ENCODE measurements at places on chromosomes 5 and 9.

DNA sequence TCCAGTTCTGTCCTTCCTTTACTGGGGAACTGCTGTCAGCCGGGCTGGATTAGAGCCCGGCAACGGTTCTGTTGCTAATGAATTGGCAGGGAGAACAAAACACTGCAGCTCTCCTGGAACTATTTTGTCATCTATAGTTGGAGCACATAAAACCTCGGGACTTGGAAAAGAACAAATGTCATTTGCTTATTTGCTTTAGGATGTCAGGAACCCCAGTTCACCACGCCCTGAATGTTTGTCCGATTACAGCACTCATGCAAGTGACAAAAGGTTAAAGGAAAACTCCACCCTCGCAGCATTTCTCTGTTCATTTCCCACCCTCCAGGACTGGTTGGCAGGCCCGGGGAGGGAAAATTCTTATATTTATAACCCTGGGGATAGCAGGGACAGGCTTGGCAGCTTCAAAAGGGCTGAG, 66.4 kb upstream of the PLPP1 start:
- peak; percentile 89 for DNase-seq

DNA sequence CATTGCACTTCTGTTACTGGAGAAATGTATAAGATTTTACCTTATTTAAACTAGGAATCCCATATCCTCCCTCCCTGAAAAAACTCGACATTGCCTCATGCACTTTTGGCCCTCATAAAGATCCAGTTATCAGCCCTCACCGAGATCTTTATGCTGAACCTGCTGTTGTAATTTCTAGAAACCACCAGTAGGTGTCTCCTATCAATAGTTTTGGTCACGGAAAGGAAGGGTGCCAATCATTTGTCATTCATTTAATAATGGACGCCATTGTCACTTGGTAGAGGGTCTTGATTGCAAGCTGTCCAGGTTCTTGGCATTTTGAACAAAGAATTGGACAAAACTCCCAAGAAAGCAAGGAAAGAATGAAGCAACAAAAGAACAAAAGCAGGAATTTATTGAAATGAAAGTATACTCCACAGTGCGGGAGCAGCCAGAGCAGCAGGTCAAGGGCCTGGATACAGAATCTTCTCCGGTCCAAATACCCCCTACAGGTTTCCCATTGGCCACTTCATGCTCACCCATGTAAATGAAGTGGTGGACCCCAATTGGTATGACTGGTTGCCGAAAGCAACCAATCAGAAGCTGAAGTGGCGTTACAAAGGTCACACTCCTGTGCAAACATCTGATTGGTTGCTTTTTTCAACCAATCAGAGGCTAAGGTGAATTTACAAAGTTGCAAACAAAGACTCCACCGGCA, 524.3 kb downstream of the PSAT1 start:
- no peak for DNase-seq

DNA sequence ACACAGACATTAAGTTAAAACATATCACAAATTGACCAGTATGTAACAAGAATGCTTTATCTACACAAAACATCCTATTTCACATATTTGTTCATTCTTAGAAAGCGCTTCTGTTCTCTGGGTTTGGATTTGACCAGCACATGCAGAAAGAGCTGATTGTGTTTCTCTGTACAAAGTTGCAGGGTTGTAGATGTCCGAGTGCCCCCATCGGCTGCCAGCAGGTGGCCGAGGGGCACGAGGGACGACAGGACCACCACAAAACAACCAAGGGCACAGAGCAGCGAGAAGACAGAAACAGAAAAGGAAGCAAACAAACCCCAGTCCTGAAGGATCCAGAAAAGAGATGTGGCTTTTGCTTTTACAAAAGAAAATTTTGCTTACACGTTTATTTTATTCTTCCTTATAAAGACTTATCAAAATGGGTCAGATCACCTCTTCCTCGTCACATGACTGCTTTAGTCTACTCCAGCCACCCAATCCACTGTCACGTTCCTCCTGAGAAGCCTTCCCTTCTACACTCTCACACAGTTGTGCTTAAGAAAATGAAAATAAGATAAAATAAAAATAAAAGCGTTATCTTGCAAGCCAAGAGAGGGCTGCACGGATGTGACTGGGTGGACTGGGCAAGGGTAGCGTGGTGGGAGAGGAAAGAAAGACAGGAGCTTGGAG, 9.5 kb downstream of the OTP start:
- no peak for DNase-seq

DNA sequence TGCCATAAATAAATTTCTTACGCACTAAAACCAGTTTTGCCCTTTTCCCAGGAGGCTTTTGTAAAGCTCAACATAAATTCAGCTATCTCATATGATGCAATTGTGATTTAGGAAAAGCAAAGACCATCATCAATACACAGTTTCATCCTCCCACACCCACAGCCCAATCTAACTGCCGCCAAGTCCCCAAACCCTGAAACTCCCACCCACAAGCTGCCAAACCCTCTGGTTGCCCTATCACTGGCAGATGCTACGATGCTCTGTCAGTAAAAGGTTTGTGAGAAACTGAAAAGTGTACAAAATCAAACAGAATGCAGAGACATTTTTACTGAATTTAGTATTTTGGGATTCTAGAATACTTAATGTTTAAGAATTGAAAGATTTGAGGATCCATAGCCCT, 42.8 kb upstream of the NR4A3 start:
- no peak for DNase-seq

DNA sequence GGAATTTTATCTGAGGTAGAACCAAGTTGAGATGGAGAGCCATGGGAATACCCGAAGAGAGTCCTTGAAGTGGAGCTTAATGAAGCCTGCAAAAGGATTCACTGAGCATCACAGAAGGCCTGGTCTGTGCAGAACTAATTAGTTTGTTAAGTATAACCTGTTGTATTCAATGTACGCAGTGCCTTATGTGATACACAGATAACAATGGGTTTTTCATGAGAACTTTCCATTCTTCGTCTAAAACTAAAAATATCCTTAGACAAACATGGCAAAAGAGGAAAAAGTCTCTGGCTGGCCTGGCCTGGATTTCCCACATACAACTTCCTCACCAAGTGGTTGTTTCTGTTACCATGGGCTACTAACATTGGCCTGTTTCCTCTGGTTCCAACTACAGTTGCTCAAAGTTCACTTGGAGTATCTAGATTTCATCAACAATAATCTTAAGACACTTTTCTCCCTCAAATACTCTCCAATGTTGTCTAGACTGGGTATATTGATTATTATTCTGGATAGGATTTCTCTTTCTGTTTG, 237.6 kb upstream of the ZNF462 start:
- no peak for DNase-seq

DNA sequence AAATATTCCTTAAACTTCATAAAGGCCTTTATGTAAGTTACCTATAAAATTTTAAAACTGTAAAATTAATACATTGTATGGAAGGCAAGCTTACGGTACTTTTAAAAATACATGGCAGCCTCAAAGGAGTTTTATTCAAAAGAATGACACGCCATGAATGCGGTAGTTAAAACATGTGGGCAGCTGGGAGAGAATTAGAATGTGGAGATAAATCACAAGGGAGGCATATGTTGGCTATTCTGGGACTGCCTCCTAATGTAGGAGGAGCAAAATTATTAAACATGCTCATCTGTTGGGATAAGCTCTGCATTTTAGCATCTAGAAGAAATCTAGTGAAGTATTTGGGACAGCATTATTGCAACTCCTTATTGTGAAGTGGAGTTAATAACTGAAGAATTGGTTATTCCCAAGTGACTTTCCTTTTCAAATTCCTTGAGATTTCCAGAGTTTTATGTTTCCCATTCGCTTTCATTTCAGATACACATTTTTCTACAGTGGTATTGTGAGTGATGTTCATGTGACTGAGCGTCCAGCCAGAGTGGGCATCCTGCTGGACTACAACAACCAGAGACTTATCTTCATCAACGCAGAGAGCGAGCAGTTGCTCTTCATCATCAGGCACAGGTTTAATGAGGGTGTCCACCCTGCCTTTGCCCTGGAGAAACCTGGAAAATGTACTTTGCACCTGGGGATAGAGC, 109.4 kb downstream of the CMYA5 start:
- no peak for DNase-seq

- no peak for DNase-seq
Measured at GRCh38 chr5:10913841-10914240, 152.8 kb upstream of the DAP start.

- DNase-seq = no peak
Measured at GRCh38 chr5:89450149-89450538, 567.2 kb upstream of the MEF2C start.

- peak; percentile 62 for DNase-seq
Measured at GRCh38 chr9:108002371-108002956, 512.9 kb upstream of the KLF4 start.

DNA sequence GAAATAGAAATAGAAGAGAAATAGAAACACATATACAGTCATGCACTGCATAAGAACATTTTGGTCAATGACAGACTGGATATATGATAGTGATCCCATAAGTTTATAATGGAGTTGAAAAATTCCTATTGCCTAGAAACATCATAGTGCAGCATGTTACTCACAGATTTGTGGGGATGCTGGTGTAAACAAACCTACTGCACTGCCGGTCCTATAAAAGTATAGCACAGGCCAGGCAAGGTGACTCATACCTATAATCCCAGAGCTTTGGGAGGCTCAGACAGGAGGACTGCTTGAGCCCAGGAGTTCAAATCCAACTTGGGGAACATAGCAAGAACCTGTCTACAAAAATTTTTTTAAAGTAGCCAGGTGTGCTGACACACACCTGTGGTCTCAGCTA, 240.6 kb upstream of the MAP3K1 start:
- no peak for DNase-seq

GRCh38 chr5:56247592-56247991, 14.5 kb upstream of the ANKRD55 start:
- DNase-seq = peak; percentile 51

DNA sequence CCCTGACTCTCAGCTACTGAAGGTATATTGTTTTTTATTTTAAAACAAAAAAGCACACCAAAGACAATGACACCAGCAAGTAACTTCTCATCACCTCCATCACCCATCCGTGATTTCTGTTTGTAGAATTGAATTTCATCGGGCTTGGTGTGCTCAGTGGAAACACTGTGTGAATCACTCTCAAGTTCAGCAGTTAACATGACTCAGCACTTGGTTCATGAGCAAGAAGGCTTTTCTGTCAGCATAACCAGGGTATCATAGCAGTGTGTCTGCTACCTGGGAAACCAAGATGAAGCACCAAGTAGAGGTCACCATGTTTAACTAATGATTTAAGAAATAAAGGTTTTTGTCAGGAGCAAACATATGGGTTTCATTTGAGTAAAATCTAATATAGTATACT, 123.7 kb downstream of the INSYN2B start:
- DNase-seq = no peak

- no peak for DNase-seq
Measured at GRCh38 chr5:74623006-74623611, 17.4 kb downstream of the ENC1 start.

DNA sequence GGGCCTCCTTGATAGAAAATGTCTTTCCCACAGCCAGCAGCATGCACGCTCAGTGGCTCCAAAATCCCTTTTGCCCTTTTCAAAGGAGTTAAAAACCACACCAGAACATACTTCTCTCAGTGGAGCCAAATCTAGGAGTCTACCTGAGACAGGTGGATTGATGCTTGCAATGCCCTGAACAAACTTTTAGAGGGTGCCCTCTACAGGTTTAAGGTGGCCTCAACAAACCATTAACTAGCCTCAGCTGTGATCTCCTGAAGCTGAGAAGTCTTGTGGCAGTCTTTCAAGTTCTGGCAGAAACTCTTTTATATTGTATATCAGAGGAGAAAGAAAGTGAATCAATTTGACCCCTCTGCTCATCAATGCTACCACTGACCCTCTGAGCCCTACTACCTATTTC, 125.4 kb downstream of the MED27 start:
- no peak for DNase-seq

DNA sequence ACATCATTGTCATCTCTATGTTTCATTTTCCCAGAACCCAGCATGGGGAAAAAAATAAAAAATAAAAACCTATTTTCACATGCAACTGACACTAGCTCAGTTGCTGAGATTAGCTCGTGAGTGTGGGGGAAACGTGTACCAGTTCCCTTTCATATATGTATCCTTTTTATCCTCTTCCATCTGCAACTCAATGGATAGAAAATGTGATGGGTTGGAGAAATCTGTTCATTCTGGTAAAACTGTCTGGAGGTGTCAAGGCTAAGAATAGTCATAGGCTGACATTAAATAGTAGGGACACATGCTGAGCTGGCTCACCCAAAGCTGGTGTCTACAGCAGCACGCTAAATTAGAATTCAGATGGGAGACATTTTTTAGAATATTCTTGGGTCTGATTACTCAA, 519.3 kb downstream of the ELAVL2 start:
- no peak for DNase-seq
